ENCODE measurements at places on chromosomes 7 and 10.

- no peak for DNase-seq
Measured at GRCh38 chr10:88979603-88980002, 11.0 kb upstream of the FAS start.

- DNase-seq, result no peak
Measured at GRCh38 chr7:89926701-89927100, 227.6 kb upstream of the STEAP1 start.

DNA sequence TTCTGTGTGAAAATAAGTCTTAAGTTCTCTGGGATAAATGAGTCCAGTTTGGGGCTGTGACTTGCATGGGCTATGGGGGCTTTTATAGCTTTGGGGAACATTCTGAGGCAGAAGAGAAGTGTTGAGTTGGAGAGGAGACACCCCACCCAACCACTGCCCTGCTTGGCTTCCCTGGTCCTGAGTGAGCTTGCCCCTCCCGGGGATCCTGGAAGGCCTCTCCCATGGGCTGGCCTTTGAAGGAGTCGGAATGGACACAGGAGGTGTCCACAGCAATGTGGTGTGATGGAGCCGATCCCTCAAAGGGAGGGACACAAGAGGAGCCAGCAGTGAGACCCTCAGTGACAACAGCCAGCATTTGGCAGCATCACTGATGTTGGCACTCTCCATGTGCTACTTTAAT, 89.8 kb downstream of the GLRX3 start:
- DNase-seq, result no peak

GRCh38 chr7:33601101-33601500, 304.2 kb upstream of the BMPER start:
- no peak for DNase-seq

- no peak for DNase-seq
Measured at GRCh38 chr7:112962815-112963214, 123.8 kb downstream of the GPR85 start.

- no peak for DNase-seq
Measured at GRCh38 chr7:35019801-35020200, 17.5 kb downstream of the DPY19L1 start.

DNA sequence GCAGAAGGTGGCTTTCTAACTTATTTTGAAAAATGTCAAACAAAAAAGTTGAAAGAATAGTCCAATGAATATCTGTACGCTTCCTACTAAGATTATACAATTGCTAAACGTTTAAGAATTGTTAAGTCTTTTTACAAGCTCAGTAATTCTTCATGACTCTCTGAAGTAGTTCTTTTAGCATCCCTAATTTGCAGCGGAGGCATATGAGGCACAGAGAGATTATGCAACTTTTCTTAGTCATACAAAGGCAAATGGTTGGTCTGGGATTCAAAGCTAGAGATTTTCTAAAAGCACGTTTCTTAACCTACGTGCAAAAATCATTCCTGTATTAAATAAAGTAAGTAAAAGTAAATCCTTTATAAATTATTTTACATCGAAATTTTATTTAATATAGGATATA, 254.2 kb downstream of the MAGI2 start:
- DNase-seq, result no peak

DNA sequence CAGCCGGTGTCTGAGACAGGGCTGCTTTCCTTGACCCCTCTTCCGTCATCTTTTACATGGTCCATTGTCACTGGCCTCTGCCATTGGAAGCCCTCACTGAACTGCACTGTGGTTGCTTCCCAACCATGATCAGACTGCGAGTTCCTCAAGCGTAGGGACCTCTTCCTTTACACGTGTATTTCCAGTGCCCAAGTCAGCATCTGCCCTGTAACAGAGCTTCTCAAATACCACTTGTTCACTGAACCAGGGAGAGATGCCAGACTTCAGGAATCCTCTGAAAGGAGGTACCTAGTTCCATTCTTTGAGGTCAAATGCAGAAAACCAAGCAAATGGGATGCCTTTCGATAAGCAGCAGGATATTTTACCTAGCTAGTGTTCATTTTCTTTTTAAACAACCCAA, 145.1 kb downstream of the NRP1 start:
- DNase-seq, result no peak

DNA sequence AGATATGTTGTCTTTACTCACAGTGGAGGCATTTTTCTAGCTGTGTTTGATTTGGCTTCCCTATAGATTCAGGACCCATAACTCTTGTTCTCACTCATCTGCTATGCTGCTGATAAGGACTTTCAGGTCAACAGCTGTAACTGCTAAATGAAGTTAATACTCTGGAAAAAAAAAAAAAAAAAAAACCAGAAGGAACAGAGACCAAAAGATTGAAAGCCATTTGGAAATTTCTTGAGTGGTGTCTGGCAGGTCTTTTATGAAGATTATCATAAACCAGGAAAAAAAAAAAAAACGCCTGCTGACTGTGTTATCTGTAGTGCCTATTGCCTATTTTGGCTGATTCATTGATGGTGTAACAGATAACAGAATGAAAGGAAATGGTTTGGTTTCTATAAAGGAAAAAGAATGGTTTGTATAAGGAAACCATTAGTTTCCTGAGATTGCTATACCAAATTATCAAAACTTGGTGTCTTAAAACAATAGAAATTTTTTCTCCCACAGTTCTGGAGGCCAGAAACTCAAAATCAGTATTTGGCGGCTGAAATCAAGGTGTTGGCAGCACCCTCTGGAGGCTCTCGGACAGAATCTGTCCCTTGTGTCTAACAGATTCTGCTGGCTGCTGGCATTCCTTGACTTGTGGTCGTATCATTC, 60.5 kb upstream of the BET1 start:
- DNase-seq, result no peak

- no peak for DNase-seq
Measured at GRCh38 chr7:128932862-128933179, 4.9 kb upstream of the IRF5 start.

DNA sequence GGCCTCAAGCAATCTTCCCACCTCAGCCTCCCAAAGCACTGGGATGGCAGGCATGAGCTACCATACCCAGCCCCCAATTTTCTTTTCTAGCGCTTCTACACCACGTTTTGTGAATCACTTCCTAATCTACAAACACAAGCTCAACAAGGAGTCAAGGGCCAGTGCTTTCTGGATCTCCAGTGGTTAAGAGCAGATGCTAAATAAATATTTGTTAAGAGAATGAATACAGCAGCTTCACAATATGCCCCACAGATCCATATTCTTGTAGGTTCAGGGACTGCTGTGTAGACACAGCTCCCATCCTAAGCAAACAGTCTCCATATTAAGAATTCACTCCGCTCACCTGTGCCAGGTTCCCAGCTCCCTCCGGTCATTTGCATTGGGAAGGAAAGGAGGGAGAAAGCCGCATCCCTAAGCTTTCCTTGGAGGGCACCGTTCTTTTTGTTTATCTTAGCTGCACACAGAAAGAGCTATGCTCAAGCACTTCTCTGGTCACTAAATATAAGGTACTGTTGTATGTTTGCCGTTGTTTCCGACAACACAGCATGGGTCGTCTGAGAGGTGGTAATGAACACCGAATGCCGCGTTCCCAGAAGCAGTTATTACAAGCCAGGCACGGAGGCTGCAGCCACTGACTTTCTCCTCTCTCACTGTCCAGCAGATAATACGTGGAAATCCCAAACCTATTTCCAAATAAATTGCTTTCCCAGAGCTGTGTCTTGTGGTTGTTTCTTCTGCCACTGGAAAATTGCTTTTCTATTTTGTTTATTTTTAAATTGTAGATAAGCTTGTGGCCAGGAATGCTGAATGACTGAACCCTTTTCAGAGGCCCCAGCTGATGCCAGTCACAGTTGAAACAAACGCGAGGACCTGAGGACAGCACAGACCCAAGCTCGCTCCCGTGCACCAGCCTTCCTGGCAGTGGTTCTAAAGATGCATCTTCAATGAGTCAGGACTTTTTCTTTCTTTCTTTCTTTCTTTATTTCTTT, 217.1 kb downstream of the PRPF18 start:
- no peak for DNase-seq

GRCh38 chr7:44989132-44989531, 10.3 kb upstream of the MYO1G start:
- no peak for DNase-seq

GRCh38 chr7:33868166-33868565, 37.2 kb upstream of the BMPER start:
- no peak for DNase-seq

DNA sequence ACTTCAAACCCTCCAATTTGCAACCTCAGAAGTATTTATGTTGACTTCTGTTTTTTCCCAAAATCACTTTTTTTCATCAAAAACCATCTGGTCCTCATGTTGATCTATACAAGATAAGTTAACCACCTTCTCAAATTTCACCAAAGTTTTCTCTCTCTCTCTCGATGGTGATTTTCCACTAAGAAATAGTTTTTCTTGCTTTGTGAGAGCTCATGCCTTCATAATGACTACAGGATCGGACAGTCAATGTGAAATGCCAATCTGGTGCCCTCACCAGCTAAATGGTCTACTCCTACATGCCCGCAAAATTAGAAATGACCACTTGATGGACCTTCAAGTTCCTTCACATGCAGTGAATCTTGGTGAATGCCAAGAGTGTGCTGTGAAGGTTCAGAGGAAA, 40.4 kb downstream of the CNNM1 start:
- DNase-seq, result no peak

GRCh38 chr10:2798336-2799022, 268.9 kb upstream of the PFKP start:
- no peak for DNase-seq

DNA sequence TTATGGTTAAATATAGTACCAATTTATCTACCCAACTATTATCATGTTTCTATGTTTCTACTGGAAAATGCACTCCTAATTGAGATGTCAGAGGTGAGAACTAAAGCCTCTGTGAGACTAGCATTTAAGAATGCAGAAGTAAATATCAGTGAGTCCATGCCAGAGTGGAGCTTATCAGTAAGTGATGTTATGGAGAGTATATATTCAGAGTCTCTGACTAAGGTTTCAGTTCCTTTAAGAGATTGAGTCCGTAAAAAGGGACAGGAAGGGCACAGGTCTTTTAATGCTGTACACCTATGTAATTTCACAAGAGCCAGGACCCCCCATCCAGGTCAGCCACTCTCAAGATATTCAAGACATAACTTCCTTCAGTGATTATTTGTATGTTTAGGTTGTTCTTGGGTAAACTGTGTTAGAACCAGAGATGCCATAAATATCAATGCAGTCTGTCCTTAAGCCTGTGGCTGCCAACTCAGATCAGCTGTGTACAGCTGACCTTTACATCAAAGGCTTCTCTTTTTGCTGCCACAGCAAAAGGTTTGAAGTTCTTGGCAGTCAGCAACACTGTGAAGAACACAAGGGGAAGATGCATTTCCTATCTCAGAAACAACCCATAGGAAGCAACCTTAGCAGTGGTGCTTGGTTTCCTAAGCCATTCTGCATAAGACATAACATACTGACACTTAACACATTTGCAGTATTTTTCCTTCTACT, 244.8 kb downstream of the BICC1 start:
- no peak for DNase-seq

DNA sequence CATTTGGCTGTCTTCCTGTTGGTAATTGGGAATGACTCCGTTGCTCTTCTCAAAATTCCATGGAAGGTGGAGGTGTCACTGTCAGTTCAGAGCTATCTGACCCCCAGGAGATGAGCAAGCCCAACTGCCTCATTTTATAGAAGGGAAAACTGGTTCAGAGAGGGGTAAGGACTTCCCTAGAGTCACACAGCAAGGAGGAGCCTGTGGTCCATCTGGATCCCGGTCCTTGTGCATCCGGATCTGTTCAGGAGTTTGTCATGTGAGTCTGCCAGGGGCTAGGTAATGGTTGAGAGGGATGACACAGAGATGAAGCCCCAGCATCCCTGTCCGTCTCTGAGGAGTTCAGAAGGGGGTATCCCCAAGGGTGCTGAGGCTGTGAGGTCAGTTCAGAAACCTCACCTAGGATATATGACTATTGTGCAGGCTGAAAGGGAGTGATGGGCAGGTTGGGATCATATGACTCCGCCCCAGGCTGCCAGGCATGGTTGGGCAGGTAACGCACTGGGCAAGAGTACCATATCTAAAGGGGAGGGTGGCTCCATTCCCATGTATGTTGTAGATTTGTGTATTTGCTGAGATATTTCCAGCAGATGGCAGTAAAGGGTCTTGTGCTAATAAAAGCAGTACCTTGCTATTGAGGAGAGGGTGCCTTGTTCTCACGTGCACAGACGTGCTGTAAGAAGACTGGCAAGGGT, 16.0 kb upstream of the SLC29A3 start:
- no peak for DNase-seq

DNA sequence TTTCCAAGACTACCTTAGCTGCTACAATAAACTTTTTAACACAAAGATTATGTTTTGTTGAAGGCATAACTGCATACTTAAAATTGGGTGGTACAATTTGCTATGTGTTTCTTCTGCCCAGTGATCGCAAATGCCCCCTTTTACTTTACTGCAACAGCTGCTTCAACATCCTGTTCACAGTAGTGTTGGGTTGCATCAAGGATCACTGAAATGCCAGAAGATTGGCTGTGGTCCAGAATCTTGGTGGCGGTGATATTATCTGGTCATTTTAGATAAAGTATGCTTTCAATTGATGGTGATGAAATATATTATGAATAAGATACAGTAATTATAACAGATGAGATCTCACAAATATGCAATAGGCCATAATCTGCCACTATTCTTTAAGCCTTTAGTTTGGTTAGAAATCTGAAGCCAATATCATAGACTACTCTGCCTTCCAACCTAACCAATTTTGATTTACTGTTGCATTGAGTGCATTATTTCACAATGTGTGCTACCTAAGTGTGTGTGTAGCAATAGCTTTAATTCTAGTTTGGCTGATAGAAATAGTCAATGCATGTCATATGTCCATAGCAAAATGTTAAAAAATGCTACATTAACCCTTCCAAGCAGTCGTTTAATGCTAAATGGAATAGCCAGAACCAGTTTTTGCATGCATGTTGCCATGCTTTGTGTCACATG, 29.8 kb upstream of the ING3 start:
- DNase-seq, result no peak

- no peak for DNase-seq
Measured at GRCh38 chr10:68296843-68297663, 34.8 kb upstream of the HNRNPH3 start.
